ENCODE measurements at places on chromosomes 1 and 21. TPM values are rescaled to one million over a fixed set of nuclear protein-coding genes. Genes with fewer than 3 reads are reported as not detected.

GRCh38 chr1:218348628-218349071 lies 3.5 kb downstream of the TGFB2 start:
- peak; percentile 19 for DNase-seq

DNA sequence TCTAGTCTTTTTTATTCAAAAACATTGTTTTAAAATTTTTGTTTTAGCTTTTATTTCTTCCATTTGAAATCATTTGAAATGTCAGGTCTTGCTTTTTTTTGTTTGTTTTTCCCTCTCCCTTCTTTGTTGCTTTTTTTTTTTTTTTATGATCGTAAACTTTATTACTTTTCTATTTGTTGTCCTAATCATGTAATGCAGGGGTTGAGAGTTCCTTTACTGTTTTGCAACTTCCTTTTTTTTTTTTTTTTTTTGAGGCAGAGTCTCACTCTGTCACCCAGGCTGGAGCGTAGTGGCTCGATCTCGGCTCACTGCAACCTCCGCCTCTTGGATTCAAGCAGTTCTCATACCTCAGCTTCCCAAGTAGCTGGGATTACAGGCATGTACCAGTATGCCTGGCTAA lies 24.8 kb downstream of the IVNS1ABP start:
- DNase-seq: no peak

GRCh38 chr1:107786203-107786845 lies 178.7 kb downstream of the VAV3 start:
- DNase-seq: no peak

DNA sequence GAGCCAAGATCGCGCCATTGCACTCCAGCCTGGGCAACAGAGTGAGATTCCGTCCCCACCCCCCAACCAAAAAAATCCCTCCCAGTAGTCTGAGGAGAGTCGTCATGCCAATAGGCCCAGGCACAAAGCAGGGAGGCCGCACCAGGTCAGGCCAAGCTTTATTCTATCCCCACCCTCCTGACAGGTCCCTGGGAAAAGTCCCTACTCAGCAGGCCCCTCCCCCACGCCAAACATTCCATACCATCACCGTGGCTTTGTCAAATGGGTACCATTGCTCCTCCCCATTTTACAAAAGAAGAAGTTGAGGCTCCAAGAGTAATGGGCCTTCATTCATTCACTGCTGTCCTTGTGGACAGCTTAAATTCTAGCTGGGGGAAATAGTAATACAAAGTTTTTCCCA lies 5.3 kb downstream of the GPR3 start:
- DNase-seq: no peak

- DNase-seq: peak; percentile 96
These were observed 2.5 kb upstream of the BCL10 start for GRCh38 chr1:85278853-85279314.

DNA sequence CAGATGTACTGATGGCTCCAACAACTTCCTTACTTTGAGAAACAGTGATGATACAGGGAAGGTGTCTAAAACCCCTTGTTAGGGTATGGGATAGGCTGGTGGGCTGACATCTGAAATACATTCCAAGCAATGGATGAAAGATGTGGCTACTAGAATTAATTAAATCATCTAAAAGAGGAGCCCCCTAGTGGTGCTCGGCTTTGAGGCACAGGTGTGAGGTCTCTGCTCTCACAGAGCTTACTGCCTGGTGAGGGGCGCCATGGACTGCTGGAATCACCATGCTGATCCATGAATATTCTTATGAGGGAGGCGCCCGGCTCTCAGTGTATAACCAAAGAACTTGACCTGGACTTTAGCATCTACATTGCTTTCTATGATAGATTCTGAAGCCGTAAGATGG lies 48.5 kb downstream of the GNG4 start:
- DNase-seq: no peak

DNA sequence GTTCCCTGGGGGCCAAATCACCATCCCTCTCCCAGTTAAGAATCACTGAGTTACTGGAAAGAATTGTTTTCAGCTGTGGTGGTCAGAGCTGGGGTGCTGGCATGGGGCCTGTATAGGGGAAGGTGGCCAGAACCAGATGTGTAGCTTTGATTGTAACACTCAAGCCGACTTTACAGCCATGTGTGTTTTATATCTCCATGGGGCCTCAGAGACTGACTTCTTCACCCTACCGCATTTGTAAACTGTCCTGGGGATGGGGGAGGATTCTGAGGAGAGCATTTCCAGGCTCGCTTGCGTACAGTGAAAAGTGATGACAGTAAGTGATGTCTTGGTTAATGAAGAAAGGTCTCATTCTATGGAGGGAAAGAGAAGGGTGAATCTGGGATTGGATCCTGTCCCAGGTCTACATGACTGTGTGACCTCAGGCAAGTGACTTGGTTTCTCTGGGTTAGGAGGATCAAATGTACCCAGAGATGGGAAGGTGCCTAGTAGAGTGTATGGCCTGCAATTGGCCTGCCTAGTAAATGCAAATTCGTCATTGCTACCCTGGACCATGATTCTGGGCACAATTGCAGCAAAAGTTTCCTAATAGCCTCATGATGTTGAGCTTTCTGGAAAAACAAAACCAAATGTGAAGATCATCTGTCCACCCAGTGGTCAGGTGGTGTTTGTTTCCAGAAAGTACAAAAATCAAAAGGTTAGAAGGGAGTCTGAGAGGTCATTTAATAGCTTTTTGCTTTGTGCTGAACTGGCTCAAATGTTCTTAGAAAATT lies 49.7 kb upstream of the RCC2 start:
- no peak for DNase-seq

DNA sequence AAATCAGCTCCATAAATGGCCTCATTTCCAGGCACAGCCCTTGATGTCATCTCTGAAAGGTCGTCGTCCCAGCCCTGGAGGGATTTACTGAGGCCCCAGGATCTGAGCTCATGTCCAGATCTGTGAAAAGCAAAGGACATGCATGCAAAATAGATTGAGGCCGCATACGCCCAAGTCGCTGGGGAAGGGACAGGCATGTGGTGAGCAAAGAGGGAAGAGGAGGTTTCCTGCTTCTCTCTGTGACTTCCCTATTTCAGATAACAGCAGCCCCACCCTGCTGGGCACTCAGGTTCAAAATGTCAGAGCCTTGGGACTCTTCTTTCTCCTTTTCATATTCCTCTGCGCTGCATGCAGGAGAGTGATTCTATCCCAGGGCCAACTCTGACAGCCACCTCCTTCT lies 197.2 kb downstream of the ADSS2 start:
- DNase-seq: no peak

GRCh38 chr1:237786066-237786719 lies 104.5 kb downstream of the ZP4 start:
- DNase-seq: no peak

DNA sequence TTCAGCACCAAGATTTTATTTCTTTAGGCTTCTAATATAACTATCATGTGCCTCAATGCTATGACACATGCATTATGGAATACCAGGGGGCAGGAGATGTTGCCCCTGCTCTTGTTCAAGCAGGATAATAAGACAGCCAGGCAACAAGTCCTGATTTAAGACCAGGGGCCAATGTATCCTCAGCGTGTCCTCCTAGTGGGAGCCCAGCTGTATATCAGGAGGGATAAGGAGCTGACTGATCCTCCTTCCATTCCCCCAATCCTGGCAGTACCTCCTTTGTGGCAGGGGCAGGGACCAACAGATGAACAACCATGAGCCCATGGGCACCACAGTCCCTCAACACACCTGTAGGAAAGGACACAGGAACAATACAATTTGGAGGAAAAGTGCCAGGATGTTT lies 29.3 kb downstream of the SORT1 start:
- no peak for DNase-seq

DNA sequence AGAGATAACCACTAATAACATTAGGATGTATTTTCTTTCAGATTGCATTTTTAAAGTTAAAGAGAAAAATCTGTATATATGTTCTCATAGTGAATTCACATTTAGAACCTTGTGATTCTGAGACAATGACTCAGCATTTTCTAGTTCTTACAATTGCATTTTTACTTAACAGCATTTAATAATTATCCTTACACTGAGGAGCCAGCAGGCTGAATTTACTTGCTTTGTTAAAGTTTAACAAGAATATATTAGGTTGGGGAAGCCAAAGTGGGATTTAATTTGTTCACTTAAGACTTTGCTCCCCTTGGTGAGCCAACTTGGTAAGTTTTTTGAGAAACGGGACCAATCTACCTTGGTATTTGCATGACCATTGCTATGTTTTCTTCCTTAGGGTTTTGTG lies 4.5 kb downstream of the PATJ start:
- no peak for DNase-seq

The OR10J1 gene
- total RNA-seq: not detected

The CCDC181 gene
- 2.7 TPM for total RNA-seq

All from LHCN-M2 (cell line).